ENCODE measurements at places on chromosomes 2 and 18. TPM values are rescaled to one million over a fixed set of nuclear protein-coding genes. Genes with fewer than 3 reads are reported as not detected.

Gene NFATC1
- total RNA-seq = 1.9 TPM

Gene SFTPB
- not detected for total RNA-seq

Gene FARP2
- total RNA-seq = 46.6 TPM

Gene LRRTM4
- under 0.01 TPM for total RNA-seq

Gene LBH
- total RNA-seq = 336 TPM

Gene AOX1
- 38.1 TPM for total RNA-seq

Gene TUBA3E
- not detected for total RNA-seq

Gene DHRS9
- not detected for total RNA-seq

Gene B3GNT7
- 0.33 TPM for total RNA-seq

Gene UGT1A8
- total RNA-seq = not detected

Gene POLR1B
- 12.5 TPM for total RNA-seq

Gene SAP130
- total RNA-seq = 5.1 TPM

Gene NT5C1B
- total RNA-seq = not detected

Gene DLX1
- total RNA-seq = 0.15 TPM

Gene ANKRD62
- total RNA-seq = not detected

Gene MYOM1
- total RNA-seq = 0.15 TPM

Gene C2orf78
- total RNA-seq = not detected

Gene CD207
- not detected for total RNA-seq

Gene ACKR3
- 3.0 TPM for total RNA-seq

Gene MAL
- total RNA-seq = 0.17 TPM

Gene PID1
- total RNA-seq = 21.1 TPM

Gene SRD5A2
- not detected for total RNA-seq

Gene LYG1
- 0.73 TPM for total RNA-seq

Gene ANKMY1
- total RNA-seq = 8.4 TPM

Gene HOXD13
- not detected for total RNA-seq

Gene ZNF24
- total RNA-seq = 19.7 TPM

Gene MYL12A
- total RNA-seq = 615 TPM

Gene ASXL2
- total RNA-seq = 8.4 TPM

Gene KIDINS220
- total RNA-seq = 88.2 TPM

Gene KIF3C
- total RNA-seq = 11.3 TPM

Gene GPR35
- 0.99 TPM for total RNA-seq

Gene KIAA1328
- total RNA-seq = 5.1 TPM

Gene GDF7
- total RNA-seq = not detected

Gene UCN
- 1.8 TPM for total RNA-seq

Gene MYO1B
- total RNA-seq = 109 TPM

Gene CXCR2
- total RNA-seq = not detected

Gene WNT10A
- not detected for total RNA-seq

Gene UNC80
- total RNA-seq = not detected

Gene PAX3
- not detected for total RNA-seq

Gene KLHL14
- total RNA-seq = not detected

Gene SERPINB5
- total RNA-seq = 0.29 TPM

Gene CHRNA1
- not detected for total RNA-seq

Gene MOGAT1
- total RNA-seq = not detected

Gene SH3RF3
- 8.4 TPM for total RNA-seq

Gene TRAPPC12
- total RNA-seq = 97.3 TPM

Gene SAG
- not detected for total RNA-seq

Gene MC2R
- total RNA-seq = not detected

Gene CEP192
- total RNA-seq = 39.4 TPM

Gene UBE2F
- 59.3 TPM for total RNA-seq

Gene LMAN2L
- 38.9 TPM for total RNA-seq

Gene CPLX4
- total RNA-seq = not detected

Gene NT5DC4
- total RNA-seq = not detected

Gene SRBD1
- 27.9 TPM for total RNA-seq

Gene LNPK
- total RNA-seq = 42.7 TPM

Gene CCDC148
- total RNA-seq = 1.5 TPM

Gene LRRTM1
- total RNA-seq = not detected

Data from smooth muscle cell of trachea (primary cell).